ENCODE measurements at places on chromosomes 11 and 22.

GRCh38 chr11:810040-810567, 337 bp downstream of the RPLP2 start:
- no peak for DNase-seq

GRCh38 chr22:49257551-49257961, 570.1 kb downstream of the BRD1 start:
- no peak for DNase-seq

GRCh38 chr11:11584937-11585336, 36.9 kb downstream of the GALNT18 start:
- DNase-seq: no peak

GRCh38 chr11:103947546-103947919, 88.9 kb upstream of the DDI1 start:
- no peak for DNase-seq

Data from stimulated activated CD4-positive, alpha-beta T cell treated with anti-CD3 and anti-CD28 coated beads, Interleukin-4, amount 100 ng/mL, for 48 hours (primary cell).